ENCODE measurements at places on chromosomes 3 and 15.
A peak's percentile ranks its signal among the peaks of the same experiment; 100 is the strongest.

DNA sequence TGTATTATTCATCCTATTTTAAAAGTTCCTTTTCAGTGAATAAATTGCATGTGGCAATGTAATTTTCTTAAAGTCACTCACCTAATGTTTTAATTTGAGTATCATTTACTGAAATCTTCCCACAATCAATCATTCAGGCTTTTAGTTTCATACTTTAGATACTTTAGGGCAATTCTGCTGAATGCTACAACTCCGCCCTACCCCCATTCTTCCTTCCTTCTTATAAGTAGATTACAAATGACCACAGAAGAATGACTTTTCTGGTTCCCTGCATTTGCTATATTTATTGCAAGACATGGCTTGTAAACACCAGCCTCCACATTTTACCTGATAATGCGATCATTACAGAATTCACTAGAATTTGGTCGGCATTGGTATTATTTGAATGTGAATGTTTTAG is 1061.9 kb downstream of the FHIT start:
- peaks cover 6% of the 10 kb centered on the region for H3K4me1 ChIP-seq
- H3K36me3 ChIP-seq: no peaks in the 10 kb centered on the region
- no peak for DNase-seq

DNA sequence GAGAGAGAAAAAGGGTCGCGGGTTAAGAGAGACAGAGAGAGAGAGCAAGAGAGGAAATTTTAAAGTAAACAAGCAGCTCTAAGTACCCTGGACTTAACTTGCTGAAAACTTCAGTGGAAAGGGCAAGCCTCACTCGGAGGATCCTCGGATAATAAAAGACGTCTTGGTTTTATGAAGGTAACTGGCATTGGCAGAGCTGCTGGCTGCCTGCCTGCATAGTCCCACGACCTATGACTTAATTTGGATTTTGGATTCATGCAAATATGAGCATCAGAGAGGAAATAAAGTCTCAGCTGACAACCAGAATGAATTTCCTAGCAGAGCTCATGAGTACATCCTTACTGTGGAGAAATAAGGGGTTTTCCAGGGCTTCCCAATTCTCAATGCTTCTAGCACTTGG is 95.1 kb upstream of the PDZRN3 start:
- no peak overlapping the region for H3K4me3 ChIP-seq
- DNase-seq: no peak
- no peaks in the 10 kb centered on the region for H3K36me3 ChIP-seq
- no peaks in the 10 kb centered on the region for H3K27me3 ChIP-seq

- peaks cover 1% of the 10 kb centered on the region for H3K36me3 ChIP-seq
- no peaks in the 10 kb centered on the region for H3K4me1 ChIP-seq
- DNase-seq: no peak
- H3K27me3 ChIP-seq: peaks cover 2% of the 10 kb centered on the region
- H3K4me3 ChIP-seq: no peak overlapping the region
- H3K27ac ChIP-seq: no peak overlapping the region
Measured at GRCh38 chr3:38283810-38284755, 2.0 kb downstream of the SLC22A14 start.

DNA sequence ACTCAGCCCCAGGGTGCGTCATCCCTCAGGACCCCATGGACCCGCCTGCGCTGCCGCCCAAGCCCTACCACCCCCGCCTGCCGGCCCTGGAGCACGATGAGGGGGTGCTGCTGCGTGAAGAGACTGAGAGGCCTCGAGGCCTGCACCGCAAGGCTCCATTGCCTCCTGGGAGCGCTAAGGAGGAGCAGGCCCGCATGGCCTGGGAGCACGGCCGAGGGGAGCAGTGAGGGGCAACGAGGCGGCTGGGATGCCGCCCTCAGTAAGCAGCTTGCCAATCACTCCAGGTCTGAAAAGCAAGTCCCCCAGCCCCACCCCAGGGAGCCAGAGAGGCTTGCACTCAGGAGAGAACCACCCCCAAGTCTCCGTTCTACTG is 3.8 kb upstream of the MANF start:
- no peak for DNase-seq
- no peak overlapping the region for H3K4me3 ChIP-seq
- peaks cover 32% of the 10 kb centered on the region for H3K4me1 ChIP-seq
- H3K27ac ChIP-seq: no peak overlapping the region
- H3K36me3 ChIP-seq: peaks cover 16% of the 10 kb centered on the region
- H3K27me3 ChIP-seq: no peaks in the 10 kb centered on the region

- no peak overlapping the region for H3K27ac ChIP-seq
- H3K4me3 ChIP-seq: no peak overlapping the region
- no peaks in the 10 kb centered on the region for H3K27me3 ChIP-seq
Measured at GRCh38 chr3:114206342-114206741, 27.5 kb upstream of the DRD3 start.

DNA sequence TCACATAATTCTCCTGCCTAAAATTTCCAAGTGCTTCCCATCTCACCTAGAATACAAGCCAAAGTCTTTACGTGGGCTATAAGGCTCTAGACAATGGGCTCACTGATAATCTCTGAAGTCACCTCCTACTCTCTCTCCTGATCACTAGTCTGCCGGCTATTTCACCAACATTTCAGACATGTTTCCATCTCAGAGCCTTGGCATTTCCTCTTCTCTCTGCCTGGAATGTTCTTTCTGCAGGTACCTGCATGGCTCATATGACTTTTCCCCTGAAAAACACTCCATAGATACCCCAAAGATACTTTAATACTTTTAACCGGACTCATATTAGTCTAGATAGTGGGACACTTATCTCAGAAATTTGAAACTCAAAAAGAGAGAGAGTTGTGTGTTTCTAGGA is 32.7 kb downstream of the CD200 start:
- no peaks in the 10 kb centered on the region for H3K27me3 ChIP-seq
- no peak overlapping the region for H3K27ac ChIP-seq
- H3K36me3 ChIP-seq: no peaks in the 10 kb centered on the region
- no peak for DNase-seq

- H3K36me3 ChIP-seq: peaks cover 1% of the 10 kb centered on the region
- no peak overlapping the region for H3K27ac ChIP-seq
- DNase-seq: no peak
- H3K4me3 ChIP-seq: no peak overlapping the region
- H3K4me1 ChIP-seq: no peaks in the 10 kb centered on the region
- peaks cover 28% of the 10 kb centered on the region for H3K27me3 ChIP-seq
Measured at GRCh38 chr3:169923831-169924230, 12.5 kb downstream of the SAMD7 start.

GRCh38 chr3:156233876-156234275 is 113.5 kb downstream of the KCNAB1 start:
- H3K4me3 ChIP-seq: no peak overlapping the region
- H3K27ac ChIP-seq: no peak overlapping the region
- no peaks in the 10 kb centered on the region for H3K4me1 ChIP-seq
- H3K36me3 ChIP-seq: no peaks in the 10 kb centered on the region

GRCh38 chr15:95864467-95864886 is 466.0 kb upstream of the NR2F2 start:
- no peaks in the 10 kb centered on the region for H3K27me3 ChIP-seq
- DNase-seq: peak; percentile 38
- peaks cover 8% of the 10 kb centered on the region for H3K36me3 ChIP-seq
- H3K4me3 ChIP-seq: peak overlapping the region; percentile 28
- H3K4me1 ChIP-seq: peaks cover 50% of the 10 kb centered on the region

DNA sequence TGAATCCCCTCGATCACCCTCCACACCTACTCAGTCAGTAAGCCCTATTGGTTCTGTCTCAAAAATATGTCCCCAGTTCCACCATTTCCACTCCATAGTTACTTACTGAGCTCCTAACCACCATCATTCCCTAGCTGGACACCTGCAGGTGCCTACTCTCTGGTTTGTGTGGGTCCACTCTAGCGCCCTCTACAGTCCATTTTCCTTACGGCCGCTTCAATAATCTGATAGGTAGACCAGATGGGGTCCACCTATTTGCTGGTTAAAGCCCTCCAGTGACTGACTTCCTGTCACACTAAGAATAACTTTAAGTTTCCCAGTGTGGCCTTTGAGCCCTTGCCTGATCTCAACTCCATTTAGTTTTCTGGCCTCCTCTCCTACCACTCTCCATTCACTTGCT is 5.0 kb downstream of the GXYLT2 start:
- no peak overlapping the region for H3K4me3 ChIP-seq
- no peak overlapping the region for H3K27ac ChIP-seq
- H3K27me3 ChIP-seq: peaks cover 80% of the 10 kb centered on the region
- DNase-seq: no peak

DNA sequence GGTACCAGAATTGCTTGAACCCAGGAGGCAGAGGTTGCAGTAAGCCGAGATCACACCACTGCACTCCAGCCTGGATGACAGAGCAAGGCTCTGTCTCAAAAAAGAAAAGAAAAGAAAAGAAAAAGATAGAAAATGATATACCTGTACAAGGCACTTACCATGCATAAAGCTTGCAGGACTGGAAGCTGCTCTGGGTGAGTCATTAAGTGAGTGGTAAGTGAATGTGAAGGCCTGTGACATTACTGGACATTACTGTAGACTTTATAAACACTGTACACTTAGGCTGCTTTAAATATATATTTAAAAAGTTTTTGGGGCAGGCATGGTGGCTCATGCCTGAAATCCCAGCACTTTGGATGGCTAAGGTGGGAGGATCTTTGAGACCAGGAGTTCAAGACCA is 99.2 kb downstream of the SLMAP start:
- no peaks in the 10 kb centered on the region for H3K4me1 ChIP-seq
- DNase-seq: no peak
- H3K36me3 ChIP-seq: peaks cover 10% of the 10 kb centered on the region

DNA sequence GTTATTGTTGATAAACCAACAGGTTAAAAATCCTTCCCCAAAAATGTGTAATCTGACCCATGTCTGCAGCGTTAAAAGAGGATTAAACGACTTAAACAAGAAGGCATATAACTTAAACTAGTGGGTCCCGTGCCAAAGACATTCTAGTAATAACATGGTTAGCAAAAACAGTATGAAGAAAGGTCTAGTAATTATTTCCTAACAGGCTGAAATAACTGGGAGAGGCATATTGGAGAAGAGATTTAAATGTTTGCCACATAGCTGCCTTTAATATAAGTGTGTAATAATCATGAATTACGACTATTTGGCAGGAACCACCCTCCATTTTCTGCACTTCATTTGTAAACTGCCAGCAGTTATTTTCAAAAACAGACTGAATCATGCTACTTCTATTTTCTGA is 67.7 kb upstream of the CSPG5 start:
- H3K4me1 ChIP-seq: no peaks in the 10 kb centered on the region
- no peak overlapping the region for H3K4me3 ChIP-seq
- peaks cover 17% of the 10 kb centered on the region for H3K36me3 ChIP-seq
- no peaks in the 10 kb centered on the region for H3K27me3 ChIP-seq
- no peak for DNase-seq

GRCh38 chr15:45714590-45715488 is 80.0 kb downstream of the SQOR start:
- no peak for DNase-seq
- no peak overlapping the region for H3K4me3 ChIP-seq
- no peak overlapping the region for H3K27ac ChIP-seq
- peaks cover 44% of the 10 kb centered on the region for H3K27me3 ChIP-seq
- no peaks in the 10 kb centered on the region for H3K4me1 ChIP-seq

GRCh38 chr3:123623346-123623880 is 38.6 kb upstream of the HACD2 start:
- no peaks in the 10 kb centered on the region for H3K4me1 ChIP-seq
- H3K27me3 ChIP-seq: peaks cover 18% of the 10 kb centered on the region
- DNase-seq: no peak
- no peak overlapping the region for H3K27ac ChIP-seq
- no peak overlapping the region for H3K4me3 ChIP-seq

GRCh38 chr3:123941121-123941520 is 19.9 kb downstream of the CCDC14 start:
- no peaks in the 10 kb centered on the region for H3K27me3 ChIP-seq
- no peak overlapping the region for H3K27ac ChIP-seq
- DNase-seq: no peak
- no peaks in the 10 kb centered on the region for H3K4me1 ChIP-seq
- H3K4me3 ChIP-seq: no peak overlapping the region
- peaks cover 8% of the 10 kb centered on the region for H3K36me3 ChIP-seq

- H3K36me3 ChIP-seq: no peaks in the 10 kb centered on the region
- no peaks in the 10 kb centered on the region for H3K4me1 ChIP-seq
- no peak overlapping the region for H3K27ac ChIP-seq
- no peak for DNase-seq
- no peaks in the 10 kb centered on the region for H3K27me3 ChIP-seq
Measured at GRCh38 chr15:98292442-98293240, 332.1 kb downstream of the ARRDC4 start.

GRCh38 chr15:36415643-36416042 is 163.8 kb upstream of the CDIN1 start:
- no peaks in the 10 kb centered on the region for H3K4me1 ChIP-seq
- no peak overlapping the region for H3K27ac ChIP-seq
- H3K27me3 ChIP-seq: no peaks in the 10 kb centered on the region
- peaks cover 1% of the 10 kb centered on the region for H3K36me3 ChIP-seq

- peaks cover 85% of the 10 kb centered on the region for H3K4me1 ChIP-seq
- H3K36me3 ChIP-seq: peaks cover 30% of the 10 kb centered on the region
- DNase-seq: no peak
Measured at GRCh38 chr3:152319256-152319655, 50.5 kb downstream of the MBNL1 start.

GRCh38 chr3:104447681-104448080 is 919.0 kb upstream of the ALCAM start:
- H3K4me3 ChIP-seq: no peak overlapping the region
- DNase-seq: no peak
- H3K4me1 ChIP-seq: no peaks in the 10 kb centered on the region
- no peak overlapping the region for H3K27ac ChIP-seq

DNA sequence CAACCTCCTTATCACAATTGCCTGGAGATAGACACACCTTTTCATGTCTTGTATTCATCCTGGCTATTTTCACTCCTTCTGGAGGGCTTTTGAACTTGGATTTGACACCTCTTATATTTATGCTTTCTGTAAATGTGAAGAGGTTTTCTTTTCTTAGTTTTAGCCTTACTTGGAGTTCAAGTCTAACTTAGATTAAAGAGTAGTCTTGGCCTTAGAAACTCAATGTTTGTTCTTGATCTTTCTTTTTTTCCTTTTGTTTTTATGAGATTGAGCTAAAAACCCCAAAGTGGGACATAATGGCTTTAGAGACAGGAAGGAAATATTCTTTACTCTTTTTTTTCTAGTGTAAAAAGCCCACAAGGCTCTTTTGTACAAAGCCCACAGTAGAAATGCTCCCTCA is 1054.9 kb downstream of the ROBO1 start:
- DNase-seq: no peak
- no peak overlapping the region for H3K4me3 ChIP-seq
- H3K4me1 ChIP-seq: no peaks in the 10 kb centered on the region
- no peak overlapping the region for H3K27ac ChIP-seq
- no peaks in the 10 kb centered on the region for H3K36me3 ChIP-seq

DNA sequence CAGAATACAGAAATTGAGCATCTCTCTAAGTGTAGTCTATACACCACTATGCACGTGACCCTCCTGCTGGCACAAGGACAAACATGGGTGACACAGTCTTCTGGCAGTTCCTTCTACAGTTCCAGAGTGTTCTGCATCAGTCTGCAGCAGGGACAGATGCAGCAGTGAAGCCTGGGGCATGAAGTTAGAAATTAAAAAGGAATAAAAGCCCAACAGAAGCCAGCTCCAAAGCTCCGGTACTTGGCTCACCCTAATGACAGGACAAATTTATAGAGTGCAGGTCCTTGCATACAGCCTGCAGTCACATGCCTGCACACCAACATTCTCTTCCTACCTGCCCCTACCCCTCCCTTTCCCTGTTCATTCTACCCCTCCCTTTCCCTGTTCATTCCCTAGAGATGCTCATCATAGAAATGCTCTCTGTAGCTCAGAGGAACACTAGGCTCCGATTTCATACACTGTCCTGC is 15.0 kb downstream of the UACA start:
- H3K4me3 ChIP-seq: no peak overlapping the region
- H3K27me3 ChIP-seq: peaks cover 49% of the 10 kb centered on the region
- DNase-seq: no peak
- no peaks in the 10 kb centered on the region for H3K4me1 ChIP-seq

All from central memory CD8-positive, alpha-beta T cell (primary cell).